Spleen (tissue), 13 donors: ENCODE measurements at places on chromosomes 6 and 20. TPM values are rescaled to one million over a fixed set of nuclear protein-coding genes. Genes with fewer than 3 reads are reported as not detected.

SYCP2 gene
- 7.7 TPM for total RNA-seq

FOXQ1 gene
- not detected for total RNA-seq

SYNDIG1 gene
- total RNA-seq, result 1.7 TPM

TNFRSF21 gene
- 22.8 TPM for total RNA-seq

NKX2-2 gene
- total RNA-seq, result not detected

MAK gene
- total RNA-seq, result 1.9 TPM

COL19A1 gene
- 11.7 TPM for total RNA-seq

IMPG1 gene
- not detected for total RNA-seq

ZC2HC1B gene
- 0.49 TPM for total RNA-seq

MUCL3 gene
- not detected for total RNA-seq

PTGIS gene
- total RNA-seq, result 0.34 TPM

TRIM31 gene
- total RNA-seq, result not detected

IP6K3 gene
- total RNA-seq, result 2.7 TPM

PHACTR3 gene
- total RNA-seq, result 9.7 TPM

SLC17A2 gene
- total RNA-seq, result not detected

DZANK1 gene
- total RNA-seq, result 4.1 TPM

PKIG gene
- total RNA-seq, result 82.6 TPM

JAG1 gene
- total RNA-seq, result 44.6 TPM

SRSF12 gene
- total RNA-seq, result not detected

ANKRD60 gene
- not detected for total RNA-seq

DNAAF9 gene
- total RNA-seq, result 18.7 TPM

FRK gene
- total RNA-seq, result 1.1 TPM

PRPF6 gene
- 61.3 TPM for total RNA-seq

SRC gene
- 51.5 TPM for total RNA-seq

FRS3 gene
- total RNA-seq, result 7.2 TPM
